A549 treated with dexamethasone at 1 μM for 4 hours (cell line): ENCODE measurements at places on chromosomes 7 and 10. TPM values are rescaled to one million over a fixed set of nuclear protein-coding genes. Genes with fewer than 3 reads are reported as not detected.

Gene HOXA3
- 3.0 to 6.2 TPM (median 5.4 TPM) in 5 replicates for total RNA-seq

Gene RBP3
- not detected in 5 replicates for total RNA-seq

Gene NUTM2E
- 0.26 to 0.48 TPM (median 0.40 TPM) in 5 replicates for total RNA-seq

Gene CYP3A7
- total RNA-seq = not detected in 5 replicates

Gene SPDYE2
- total RNA-seq = not detected in 5 replicates
